ENCODE measurements at places on chromosomes 12 and 14. TPM values are rescaled to one million over a fixed set of nuclear protein-coding genes. Genes with fewer than 3 reads are reported as not detected.

DNA sequence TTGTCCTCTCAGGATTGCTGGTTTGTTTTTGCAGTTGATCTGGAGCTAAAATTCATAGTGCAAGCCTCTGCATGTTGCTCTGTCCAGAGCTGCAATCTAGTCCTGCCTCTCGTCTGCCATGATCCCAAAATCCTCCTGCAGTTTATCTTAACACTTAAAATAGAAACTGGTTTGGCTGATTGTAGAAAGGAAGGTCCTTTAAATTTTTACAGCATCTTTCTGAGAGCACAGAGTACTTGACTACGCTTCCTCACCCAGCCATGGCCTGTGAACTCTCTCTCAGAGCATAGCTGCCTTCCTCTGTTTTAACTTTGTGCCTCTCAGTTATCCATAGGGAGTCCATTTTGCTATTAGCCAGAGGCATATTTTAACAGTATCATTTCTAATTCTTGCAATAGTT is 877.1 kb downstream of the C12orf50 start:
- DNase-seq = no peak

DNA sequence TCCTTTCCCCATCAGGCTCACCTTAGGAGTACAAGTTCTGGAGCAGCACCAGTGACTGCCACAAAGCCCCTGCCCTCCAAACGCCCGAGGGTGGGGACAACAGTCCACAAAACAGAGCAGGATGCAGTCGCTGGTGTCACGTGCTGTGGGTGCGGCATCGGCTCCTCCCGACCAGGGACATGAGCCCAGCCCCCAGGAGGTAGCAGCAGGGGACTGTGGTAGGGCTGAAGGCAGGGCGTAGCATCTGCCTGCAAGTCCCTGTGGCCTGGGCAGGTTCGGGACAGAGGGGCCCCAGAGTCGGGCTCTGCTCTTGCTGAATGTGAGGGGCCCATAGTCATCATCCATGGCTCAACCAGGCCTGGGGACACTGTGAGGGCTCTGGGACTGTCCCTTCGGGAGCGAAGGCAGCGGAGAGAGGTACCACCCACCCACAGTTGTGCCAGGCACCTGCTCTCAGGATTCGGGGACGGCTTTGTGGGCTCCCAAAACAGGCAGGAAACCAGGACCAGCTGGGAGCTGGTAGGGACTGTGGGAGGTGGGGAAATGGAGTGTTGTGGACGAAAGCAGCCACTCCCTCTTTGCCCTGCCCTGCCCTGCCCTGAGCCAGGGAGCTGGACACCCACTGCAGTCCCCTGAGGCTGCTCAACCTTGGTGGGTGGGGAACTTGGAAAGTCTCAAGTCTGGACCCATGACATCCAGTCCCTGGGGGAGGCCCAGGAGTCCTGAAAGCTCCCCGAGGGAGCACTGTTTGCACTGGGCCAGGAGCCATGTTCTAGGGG is 30.7 kb downstream of the FBRSL1 start:
- no peak for DNase-seq

DNA sequence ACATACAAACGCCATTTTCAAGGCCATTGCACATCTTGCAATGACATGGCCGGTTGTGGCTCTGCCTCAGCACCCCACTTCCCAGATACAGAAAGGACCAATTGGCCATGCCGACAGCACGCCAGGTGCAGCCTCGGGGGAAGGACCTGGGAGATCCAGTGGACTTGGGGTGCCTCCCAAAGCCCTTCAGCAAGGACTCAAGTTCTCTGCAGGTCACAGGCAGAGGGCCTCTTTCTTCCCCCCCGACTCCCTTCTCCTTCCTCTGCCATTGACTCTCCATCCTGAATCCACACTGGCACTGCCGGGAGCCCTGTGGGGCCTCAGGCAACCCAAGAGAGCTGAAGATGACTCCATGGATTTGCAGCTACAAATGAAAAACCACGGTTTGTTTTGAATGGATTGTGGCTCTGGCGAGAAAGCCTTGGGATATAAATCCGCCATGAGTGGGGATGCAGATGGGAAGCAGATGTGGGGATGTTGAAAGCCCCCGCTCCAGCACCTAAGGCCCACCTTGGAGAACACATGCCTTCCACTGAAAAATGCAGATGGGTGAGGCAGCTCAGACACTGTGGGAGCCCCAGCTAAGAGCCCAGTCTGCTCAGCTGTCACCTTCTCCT is 35.1 kb upstream of the LTBP2 start:
- DNase-seq = no peak

GRCh38 chr14:29865299-29865698 is 62.3 kb downstream of the PRKD1 start:
- no peak for DNase-seq

- DNase-seq = no peak
Observed at GRCh38 chr12:92803903-92804302, 101.1 kb downstream of the PLEKHG7 start.

DNA sequence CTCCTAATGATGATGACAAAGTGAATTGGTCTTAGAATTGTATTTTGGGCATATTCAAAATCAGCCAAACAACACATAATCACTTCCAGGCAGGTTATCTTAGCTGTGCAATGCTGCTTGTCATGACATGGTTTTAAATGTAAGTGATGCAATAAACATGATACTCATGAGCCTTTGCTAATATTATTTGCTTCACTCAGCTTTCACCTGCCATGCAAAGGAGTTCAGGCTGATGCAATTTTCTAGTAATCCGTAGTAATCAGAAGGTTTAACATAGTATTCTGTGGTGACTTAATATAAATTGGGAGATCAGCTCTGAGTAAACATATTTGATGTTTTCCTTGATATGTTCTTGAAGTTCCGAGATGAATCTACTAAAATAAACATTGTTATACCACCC is 29.1 kb downstream of the TMEM260 start:
- no peak for DNase-seq

- DNase-seq = no peak
Observed at GRCh38 chr12:29698756-29699155, 85.0 kb downstream of the TMTC1 start.

GRCh38 chr14:84420221-84420620 is 1109.7 kb upstream of the FLRT2 start:
- no peak for DNase-seq

DNA sequence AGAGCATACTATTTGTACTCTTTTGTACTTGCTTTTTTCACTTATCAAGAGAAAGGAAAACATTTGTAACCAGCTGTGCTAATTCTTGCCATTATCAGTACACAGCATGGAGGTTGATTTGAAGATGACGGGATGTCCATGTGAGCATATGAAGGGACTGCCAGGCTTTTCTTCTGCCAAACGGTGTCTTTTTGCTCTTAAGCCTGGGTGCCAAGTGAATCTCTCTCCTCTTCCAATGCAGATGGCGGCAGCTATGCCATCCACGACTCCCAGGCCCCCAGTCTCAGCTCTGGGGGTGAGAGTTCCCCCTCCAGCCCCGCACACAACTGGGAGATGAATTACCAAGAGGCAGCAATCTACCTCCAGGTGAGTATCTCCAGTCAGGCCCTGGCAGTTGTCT is 38.9 kb downstream of the TPCN1 start:
- no peak for DNase-seq

DNA sequence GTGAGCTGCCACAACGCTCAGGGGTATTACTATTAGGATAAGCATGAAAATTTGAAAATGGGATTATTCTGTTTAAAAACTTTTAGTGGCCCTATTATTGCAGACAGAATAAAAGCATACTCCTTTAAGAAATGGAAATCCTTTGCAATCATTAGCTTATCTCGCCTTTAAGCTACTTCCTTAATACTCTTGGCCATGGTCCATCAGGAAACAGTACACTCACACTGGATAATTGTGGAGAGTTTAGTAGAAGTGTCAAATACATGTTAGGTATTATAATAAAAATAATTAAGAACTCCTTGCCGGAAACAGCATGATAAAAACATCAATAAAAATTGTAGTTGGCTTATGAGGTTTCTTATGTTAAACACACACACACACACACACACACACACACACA is 100.4 kb upstream of the PPFIA2 start:
- DNase-seq = no peak

GRCh38 chr14:72742118-72742837 is 151.6 kb downstream of the DPF3 start:
- DNase-seq = peak; percentile 62

- no peak for DNase-seq
Observed at GRCh38 chr12:45732936-45733335, 3.4 kb downstream of the ARID2 start.

GRCh38 chr12:51379571-51379970 is 11.6 kb downstream of the GALNT6 start:
- no peak for DNase-seq

DNA sequence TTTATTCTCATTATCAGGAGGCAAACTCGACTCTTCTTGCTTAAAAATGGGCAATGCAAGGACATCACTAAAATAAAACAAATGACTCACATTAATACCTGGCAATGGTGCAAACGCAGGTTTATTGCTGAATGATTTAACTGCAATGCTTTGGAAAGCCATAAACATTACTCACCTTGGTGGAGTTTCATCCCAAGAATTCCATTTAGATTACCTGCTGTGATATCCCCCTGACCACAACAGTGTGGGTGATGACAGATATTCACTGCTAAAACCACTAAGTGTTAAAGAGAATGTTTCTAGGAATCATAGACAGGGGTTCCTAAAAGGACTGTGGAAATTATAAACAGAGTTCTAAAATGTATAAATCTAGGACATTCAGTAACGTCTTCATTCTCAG is 35.3 kb upstream of the CSRNP2 start:
- DNase-seq = no peak

DNA sequence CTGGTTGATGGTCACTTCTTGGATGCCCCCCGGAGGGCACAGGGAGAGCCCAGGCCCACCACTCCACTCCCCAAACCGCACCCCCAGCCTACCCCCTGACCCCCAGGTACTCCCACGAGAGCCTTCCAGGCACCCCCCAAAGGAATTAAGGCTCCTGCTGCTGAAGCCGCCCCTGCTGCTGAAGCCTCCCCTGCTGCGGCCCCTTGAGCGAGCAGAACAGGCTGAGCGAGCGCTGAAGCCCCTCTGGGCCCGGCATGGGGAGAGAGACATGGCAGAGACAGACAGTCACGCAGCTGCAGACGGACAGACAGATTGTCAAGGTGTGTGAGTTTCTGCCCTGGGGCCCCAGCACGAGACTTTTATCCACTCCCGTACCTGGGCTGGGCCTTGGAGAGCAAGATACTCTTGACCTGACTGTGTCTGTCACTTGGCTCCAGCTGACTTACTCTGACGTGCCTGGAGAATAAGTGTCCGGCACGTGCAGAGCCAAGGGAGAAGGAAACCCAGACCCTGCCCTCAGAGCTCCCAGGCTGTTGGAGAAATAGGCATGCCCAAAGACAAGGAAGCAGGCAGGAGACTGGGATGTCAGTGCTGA is at the start of gene KRT78:
Gene KRT78 (minus strand): TSS at position 334 of the 595 bp plus-strand sequence. CDS start 64 bp downstream, at position 270.
- DNase-seq = no peak

GRCh38 chr14:26993556-26993955 is 395.7 kb upstream of the NOVA1 start:
- no peak for DNase-seq

DNA sequence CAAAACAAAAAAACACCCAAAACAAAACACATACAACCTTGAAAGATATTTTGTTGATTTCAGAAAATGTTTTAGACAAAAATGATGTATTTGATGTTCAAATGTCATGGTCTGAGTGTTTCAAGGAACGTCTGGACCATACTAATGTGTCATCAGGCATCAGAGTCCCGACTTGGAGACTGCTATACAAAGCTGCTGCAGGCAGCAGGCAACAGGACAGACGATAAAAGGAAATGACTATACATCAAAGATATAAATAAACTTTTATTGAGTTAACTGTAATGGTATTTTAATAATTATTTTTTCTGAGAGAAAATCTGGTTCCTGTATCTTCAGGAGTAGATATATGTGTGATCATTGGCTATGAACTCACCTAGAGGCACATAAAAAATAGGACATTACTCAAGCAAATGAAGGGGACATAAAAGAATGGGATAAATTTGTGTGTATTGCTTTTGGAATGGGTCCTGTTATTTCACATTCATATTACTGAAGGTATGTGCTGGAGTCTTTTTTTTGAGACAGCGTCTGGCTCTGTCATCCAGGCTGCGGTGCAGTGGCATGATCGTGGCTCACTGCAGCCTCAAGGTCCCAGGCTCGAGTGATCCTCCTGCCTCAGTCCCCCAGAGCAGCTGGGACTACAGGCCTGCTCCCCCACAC is 87.3 kb upstream of the HECTD1 start:
- no peak for DNase-seq

DNA sequence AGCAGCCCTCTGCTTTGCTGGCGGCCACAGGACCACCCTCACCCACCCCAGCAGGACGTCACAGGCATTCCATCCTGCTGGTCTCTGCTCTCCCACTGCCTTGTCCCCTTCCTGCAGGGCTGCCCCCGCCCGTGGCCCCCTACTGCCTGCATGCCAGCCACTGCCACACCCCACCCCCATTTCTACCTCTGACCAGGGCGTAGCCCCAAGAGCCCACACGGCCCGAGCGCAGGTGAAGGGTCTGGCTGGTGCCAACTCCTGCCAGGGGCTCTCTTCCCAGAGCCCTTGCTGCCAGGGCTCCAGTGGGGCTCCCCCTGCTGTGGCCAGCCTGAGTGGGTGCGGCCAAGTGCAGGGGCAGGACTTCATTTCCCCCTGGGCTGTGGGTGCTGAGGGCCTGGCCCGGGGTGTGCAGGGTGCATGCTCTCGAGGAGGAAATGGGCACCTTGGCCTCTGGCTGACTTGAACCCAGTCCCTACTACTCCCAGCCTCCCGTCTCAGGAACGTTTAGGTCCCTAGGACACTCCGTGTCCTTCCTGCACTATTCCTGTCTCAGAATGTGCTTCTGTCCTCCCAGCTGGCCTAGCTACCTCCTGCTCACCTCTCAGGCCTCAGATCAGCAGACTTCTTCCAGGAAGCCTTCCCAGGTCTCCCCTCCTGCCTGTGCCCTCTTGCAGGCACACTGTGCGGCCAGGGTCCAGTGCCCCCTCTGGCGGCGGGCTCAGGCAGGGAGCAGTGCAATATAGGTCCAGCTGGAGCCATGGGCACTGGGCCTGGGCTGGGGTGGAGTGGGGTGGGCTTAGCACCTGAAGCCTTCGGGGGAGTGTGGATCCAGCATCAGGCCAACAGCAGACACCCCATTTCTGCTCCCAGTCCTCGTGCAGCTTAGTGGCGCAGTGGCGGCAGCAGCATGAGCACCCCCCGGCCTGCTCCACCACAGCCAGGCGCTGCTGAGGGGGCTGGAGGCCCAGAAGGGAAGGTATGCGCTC is 1.4 kb downstream of the LBHD2 start:
- DNase-seq = no peak

GRCh38 chr12:62834406-62834805 is 100.5 kb downstream of the PPM1H start:
- DNase-seq = no peak

GRCh38 chr12:58295268-58295667 is 353.9 kb downstream of the ATP23 start:
- no peak for DNase-seq

The KRT8 gene
- 508 TPM for total RNA-seq

The PLXNC1 gene
- 6.9 TPM for total RNA-seq

The DHRS1 gene
- 22.4 TPM for total RNA-seq

The HOXC11 gene
- total RNA-seq = not detected

The TMED8 gene
- total RNA-seq = 15.8 TPM

The CLEC9A gene
- not detected for total RNA-seq

The PTPN6 gene
- 15.4 TPM for total RNA-seq

The WSCD2 gene
- 26.6 TPM for total RNA-seq

The DAO gene
- total RNA-seq = not detected
